ENCODE measurements at places on chromosomes 11 and 22.
A peak's percentile ranks its signal among the peaks of the same experiment; 100 is the strongest.

- DNase-seq, result no peak
These were observed 15.0 kb upstream of the CYB5R2 start for GRCh38 chr11:7688238-7688826.

- DNase-seq, result no peak
These were observed 11.1 kb downstream of the YAP1 start for GRCh38 chr11:102121329-102121728.

- no peak for DNase-seq
These were observed at the start of the genes COMT and TXNRD2 for GRCh38 chr22:19941365-19942082. TSS of gene COMT (plus strand) at chr22:19941772. CDS start at chr22:19962527, 20,755 bp downstream. TSS of gene TXNRD2 (minus strand) at chr22:19941818. CDS start at chr22:19941803, 15 bp downstream.

- no peak for DNase-seq
These were observed 19.3 kb downstream of the MOB2 start for GRCh38 chr11:1467270-1467669.

DNA sequence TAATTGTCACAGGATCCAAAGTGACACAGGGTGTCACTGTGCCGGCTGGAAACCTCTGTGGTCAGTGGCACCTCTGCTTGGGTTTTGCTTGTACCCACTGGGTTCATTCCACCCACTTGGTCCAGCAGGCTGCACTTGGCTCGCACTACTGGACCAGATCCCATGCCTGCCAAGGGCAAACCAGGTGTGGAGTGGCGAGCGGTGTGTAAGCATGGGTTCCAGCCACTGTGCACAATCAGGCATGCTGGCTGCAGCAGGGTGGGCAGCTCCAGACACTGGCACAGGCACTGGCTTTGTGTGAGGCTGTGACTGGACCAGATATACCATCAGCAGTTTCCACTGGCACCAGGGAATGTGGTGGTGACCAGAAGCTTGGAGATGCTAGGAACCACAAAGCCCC lies 261.4 kb downstream of the KCNA4 start:
- no peak for DNase-seq

- no peak for DNase-seq
These were observed 65.6 kb downstream of the THAP12 start for GRCh38 chr11:76315182-76315853.

DNA sequence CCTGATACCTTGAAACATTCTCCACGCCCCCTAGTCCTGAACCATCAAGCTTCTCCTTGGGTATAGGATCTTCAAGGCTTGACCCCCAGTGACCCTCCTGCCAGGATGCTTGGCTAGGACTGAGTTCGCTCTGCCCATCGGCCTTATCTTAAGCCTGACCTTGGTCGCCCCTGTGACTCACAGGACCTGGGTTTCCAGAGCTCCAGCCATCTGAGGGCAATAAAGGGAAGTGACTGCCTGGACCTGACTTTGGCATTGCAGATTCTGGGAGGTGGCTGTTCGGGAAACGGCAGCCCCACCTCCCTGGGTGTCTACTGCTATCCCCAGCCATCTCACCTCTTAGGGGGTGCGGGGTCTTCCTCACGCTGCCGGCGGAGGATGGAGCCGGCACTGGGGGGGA lies 15.4 kb downstream of the CARD10 start:
- DNase-seq, result no peak

DNA sequence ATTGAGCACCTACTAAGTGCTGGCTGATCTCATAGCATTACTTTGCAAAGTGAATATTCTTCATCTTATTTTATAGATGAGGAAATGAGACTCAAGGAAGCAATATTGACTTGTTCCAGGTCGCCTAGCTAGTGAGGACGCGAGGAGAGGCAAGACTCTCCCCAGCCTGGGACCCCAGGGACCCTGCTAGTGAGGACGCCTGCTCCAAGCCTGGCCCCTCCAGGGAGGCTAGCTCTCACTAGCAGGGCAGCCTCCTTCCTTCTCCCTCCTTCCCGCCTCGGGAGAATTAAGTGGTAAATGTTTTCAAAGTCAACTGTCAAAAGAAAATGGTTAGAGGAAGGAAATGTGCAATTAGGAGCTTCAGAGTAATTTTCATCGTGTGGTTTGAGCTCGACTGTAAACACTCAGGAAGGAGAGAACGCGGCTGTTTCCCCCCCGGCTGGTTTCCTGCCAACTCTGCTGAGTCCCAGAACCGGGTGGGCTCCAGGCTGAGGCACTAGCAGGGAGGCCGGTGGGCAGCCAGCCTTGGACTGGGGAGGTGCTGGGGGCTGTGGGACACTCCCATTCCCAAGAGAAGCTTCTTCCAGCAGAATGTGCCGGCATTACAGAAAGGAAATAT lies 17.9 kb downstream of the MYEOV start:
- no peak for DNase-seq

GRCh38 chr11:69113226-69113625 lies 42.5 kb upstream of the SMIM38 start:
- DNase-seq, result no peak

DNA sequence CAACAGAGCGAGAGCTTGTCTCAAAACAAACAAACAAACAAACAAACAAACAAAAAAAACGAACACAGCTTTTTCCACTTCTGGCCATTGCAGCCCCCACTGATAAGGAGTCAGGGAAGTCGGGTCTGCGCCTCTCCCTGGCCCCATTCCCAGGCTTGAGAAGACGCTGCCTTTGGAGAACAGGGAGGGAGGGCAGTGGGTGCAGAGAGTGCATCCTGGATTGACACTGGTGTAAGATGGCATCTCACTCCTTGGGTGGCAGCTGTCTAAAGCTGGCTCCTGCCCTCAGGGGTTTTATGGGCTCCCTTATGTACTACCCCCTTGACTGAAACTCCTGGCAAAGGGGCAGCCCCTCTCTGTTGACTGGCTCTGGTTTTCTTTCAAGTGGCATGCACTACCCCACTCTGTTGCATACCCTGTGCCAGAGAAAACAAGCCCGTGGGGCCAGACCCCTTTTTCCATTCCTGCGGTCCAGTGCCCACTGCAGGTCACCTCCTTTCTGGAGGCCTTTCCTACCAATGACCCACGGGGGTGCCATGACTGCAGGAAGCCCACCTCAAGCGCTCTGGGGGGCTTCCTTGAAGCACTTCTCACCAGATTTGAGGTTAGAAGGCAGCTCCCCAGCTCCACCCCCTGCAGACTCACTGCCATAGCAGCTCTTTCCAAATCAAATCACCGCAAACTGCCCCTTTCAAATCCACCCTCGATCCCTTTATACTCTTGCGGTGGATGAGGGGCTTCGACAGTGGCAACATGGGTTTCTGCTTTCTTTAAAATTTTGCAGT lies 12.7 kb downstream of the DRAP1 start:
- no peak for DNase-seq

GRCh38 chr11:130434521-130435223 lies 6.3 kb upstream of the ADAMTS8 start:
- DNase-seq, result peak; percentile 86

DNA sequence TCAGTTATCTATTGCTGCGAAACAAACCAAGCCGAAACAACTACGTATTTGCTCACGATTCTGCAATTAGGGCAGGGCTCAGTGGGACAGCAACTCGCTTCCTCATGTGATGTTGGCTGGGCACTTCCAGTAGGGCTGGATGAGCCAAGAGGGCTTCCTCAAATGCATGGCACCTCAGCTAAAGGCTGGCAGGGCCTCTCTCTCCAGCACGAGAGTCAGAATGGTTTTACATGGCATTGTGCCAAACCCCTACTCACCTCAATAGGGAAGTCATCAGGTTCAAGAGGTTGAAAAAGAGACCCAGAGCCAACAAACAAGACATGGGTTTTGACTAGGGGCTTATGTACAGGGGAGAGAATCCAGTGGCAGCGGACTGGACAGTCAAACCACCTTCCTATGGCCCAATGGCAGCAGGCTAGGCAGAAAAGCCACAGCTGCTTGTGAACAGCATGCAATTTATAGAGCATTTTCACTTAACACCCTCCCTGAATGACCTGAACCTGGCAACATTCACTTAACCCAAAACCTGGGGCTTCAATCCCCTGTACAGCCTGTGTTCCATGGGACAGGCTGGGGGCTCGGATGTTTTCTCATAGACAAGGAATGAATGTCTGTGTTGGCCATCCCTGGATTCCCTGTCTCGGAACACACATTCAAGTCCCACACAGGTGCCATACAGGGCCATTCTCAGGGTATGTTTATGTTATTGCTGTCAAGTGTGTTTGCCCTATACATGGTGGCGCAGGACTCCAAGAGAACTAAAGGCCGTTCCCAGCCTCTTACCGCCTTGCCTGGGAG lies 154.2 kb upstream of the NAV2 start:
- no peak for DNase-seq

GRCh38 chr11:134878785-134879184 lies 466.7 kb upstream of the B3GAT1 start:
- no peak for DNase-seq

- no peak for DNase-seq
These were observed 996.5 kb downstream of the OPCML start for GRCh38 chr11:132535830-132536229.
